ENCODE measurements at places on chromosomes 6 and 20.

- DNase-seq: no peak
Measured at GRCh38 chr20:45067087-45067486, 33.8 kb downstream of the KCNS1 start.

GRCh38 chr6:7802662-7803061 lies 76.8 kb downstream of the BMP6 start:
- DNase-seq: no peak

DNA sequence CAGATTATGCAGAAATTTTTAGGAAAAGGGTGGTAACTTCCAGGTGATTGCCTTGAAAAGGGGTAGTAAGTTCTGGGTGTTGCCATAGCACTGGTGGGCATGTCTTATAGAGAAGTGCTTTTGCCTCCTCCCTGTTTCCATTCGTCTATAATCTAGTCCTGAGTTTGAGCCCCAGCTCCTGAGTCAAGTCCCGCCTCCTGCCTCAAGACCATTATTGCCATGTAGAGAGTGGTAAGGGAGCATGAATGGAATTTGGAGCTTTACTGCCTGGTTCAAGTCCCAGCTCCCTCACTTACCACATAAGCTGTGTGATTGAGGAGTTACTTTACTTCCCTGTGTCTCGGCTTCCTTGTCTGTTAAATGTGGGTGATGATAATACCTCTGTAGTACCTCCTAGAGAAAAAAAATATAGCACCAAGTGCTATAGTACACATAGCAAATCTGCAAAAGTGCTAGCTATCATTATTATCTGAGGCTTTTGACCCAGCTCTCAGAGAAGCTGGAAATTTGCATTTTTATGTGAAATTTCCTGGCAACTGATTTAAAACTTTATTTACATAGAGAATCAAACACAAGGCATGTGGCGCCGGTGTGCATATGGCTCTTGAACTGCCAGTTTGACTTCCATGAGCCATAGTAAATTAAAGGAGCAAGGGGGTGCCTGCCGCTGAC lies 36.0 kb downstream of the TGM6 start:
- no peak for DNase-seq

DNA sequence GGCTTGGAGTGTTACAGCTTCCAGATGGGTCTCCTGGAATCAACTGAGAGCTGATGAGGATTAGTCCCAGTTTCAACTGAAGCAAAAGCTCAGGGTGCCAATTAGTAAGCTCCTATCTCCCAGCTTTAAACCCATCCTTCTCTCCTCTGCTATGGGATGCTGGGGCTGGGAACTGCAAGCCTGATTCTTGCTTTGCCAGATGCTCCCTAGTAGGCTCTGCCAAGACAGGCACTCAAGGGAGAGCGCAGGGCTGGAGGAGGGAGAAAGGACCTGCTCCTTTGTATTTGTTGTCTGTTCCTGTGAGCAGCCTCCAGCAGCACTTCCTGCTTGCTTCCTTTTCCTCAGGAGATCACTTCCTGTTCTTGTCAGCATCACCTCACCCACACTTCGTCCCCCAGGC lies 309.7 kb downstream of the KIF16B start:
- no peak for DNase-seq

- DNase-seq: no peak
Measured at GRCh38 chr6:64691064-64691463, 1016.0 kb downstream of the EYS start.

DNA sequence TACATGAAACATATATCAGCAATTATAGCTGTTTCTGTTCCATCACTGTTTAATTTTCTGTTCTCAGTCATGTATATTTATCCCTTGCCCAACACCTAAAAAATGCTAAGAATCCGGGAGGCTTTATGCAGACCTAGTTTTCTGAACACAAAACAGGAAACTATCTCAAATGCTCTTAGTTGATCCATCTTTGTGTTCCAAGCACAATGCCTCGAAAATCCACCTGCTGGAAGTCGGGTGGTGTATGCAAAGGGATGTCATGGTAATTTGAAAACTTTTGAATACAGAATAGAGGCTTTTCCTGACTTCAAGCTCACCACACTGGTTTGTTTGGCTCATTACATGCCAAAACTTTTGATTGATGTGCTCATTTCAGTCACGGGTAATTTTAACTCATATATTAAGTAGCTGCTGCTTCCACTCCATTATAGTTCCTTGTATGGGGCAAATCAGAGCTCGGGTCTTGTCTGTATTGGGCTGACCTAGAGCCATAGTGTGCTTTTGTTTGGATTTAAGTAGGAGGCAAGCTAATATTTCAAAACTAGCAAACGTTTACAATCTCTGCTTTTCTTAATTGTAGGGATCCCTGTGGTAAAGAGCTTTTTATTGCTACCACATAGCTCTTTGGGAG lies 646.5 kb upstream of the EPHA7 start:
- no peak for DNase-seq

- DNase-seq: no peak
Measured at GRCh38 chr20:35395728-35396127, 16.0 kb downstream of the UQCC1 start.

Data from foreskin melanocyte (primary cell).